RPMI8226 (cell line): ENCODE measurements at places on chromosomes 7 and 10.

GRCh38 chr7:135706858-135707569 lies 21.0 kb downstream of the SLC13A4 start:
- no peak for DNase-seq

- DNase-seq, result no peak
Observed at GRCh38 chr10:114823077-114823463, 1.5 kb downstream of the FHIP2A start.

DNA sequence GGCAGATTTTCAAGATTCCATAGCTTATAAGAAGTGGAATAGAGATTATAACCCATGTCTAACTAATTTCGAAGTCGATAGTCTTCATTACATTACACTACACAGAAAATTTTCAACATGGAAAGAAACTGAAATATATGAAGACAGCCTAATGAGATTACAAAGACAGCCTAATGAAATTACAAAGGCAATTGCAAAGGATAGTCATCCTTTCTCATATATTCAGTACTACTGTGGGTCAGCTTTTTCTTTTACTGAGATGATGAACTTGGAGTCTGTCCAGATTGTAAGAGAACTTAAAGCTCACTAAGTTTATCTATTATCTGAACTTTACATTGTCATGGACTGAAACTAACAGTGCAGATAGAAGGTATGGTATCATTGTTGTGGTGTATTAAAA lies 304.4 kb upstream of the MBL2 start:
- DNase-seq, result no peak

- no peak for DNase-seq
Observed at GRCh38 chr7:46649876-46650275, 728.8 kb upstream of the IGFBP3 start.

DNA sequence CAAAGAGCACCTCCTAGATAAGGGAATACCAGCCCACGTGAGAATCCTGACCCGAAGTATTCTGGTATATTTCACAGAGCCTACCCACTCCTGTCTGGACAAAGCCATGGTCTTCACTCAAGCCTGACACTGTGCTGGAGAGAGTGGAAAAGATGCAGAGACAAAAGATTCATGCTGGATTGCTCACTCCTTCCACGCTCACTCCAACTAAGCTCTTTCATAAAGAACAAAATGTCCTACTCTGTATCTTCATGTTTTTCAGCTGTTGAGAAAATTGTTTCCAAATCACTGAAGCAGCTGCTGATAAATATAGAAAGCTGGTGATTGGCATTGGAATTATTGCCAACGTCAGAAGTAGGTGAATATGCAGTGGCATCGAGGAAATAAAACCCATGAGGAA lies 106.0 kb downstream of the ABLIM1 start:
- no peak for DNase-seq

- DNase-seq, result peak; percentile 9
Observed at GRCh38 chr10:106571192-106571946, 593.1 kb downstream of the SORCS1 start.

- DNase-seq, result no peak
Observed at GRCh38 chr7:155459700-155460461, 2.0 kb downstream of the EN2 start.

DNA sequence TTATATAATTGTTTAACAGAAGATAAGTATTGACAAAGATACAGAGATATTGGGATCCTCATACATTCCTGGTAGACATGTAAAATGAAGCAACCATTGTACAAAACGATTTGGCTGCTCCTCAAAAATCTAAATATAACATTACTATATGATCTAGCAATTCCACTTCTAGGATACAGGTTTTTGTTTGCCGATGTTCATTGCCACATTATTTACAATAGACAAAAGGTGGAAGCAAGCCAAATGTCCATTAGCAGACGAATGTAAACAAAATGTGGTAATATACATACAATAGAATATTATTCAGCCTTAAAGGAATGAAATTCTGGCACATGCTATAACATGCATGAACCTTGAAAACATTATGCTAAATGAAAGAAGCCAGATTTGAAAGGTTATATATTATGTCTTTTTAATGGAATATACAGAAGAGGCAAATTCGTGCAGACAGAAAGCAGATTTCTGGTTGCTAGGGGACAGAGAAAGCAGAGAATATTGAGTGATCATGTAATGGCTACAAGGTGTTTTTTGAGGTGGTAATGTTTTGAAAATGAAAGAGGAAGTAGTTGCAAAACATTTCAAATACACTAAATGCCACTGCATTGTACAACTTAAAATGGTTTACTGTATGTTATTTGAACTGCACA lies 44.9 kb downstream of the POLR1F start:
- peak; percentile 50 for DNase-seq

GRCh38 chr10:114300036-114300645 lies 61.1 kb downstream of the VWA2 start:
- no peak for DNase-seq
